ENCODE measurements at places on chromosomes 1 and 21.

GRCh38 chr1:201685485-201685884 is 143.5 kb upstream of the IPO9 start:
- no peak for DNase-seq

DNA sequence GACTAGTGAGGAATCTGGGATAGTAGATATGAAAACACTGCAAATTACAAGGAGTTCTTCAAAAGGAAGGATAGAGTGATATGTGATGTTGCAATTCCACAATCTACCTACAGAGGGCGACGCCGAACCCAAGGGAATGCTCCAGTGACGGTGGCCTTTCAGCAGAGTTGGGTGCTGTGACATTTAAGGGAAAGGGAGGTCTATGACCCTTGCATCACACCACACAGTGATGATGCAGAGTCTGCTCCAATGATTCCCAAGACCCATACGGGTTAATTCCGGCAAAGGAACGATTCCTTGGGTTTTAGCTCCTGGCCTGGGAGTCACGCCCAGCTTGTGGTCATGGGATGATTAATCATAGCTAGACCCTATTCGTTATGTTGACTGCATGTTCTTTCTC is 123.0 kb upstream of the IGSF21 start:
- no peak for DNase-seq

DNA sequence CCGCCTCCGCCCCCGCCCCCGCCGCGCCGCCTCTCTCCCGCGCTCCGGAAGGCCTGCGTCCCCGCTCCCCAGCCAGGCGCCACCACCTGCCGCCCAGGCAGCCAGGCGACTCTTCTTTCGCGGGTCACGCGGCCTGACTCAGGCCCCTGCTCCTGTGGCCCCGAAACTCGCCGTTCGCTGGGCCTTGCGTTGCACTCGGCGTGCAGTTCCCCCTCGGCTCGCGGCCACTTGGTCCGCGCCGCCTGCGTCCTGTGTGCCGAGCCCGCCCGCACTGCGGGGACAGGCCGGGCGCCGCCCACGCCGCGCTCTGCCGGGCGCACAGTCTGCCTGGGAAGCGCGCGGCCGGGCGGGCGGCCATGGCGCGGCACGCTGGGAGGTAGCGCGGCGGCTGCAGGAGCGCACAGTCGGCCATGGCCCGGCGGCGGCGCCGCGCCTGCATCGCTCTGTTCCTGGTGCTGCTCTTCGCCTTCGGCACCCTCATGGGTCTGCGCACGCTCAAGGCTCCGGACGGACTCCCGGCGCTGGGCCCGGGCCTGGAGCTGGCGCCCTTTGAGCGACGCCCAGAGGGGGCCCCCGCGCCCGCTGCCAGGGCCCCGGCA is at the start of gene MANEAL:
TSS of gene MANEAL (plus strand) at position 75 of the 599 bp plus-strand sequence. CDS start at position 411, 336 bp downstream.
- DNase-seq, result no peak

DNA sequence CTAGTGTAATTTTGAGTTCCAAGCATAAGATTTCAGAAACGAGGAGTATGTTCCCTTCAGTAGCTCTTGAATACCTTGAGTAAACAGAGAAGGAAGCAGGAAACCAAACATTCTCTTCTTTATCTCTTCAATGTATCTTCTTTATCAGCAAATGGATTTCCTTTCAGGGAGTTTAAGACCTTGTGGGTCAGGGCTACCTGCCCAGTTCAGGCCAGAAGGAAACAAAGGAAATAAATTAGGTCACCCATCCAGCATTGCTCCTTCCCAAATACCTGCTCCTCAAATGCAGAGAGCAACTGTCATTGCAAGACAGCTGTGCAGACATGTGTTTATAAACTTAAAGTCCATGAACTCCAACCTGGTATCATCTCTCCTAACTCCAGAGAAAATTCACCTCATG is 130.1 kb upstream of the SOD1 start:
- no peak for DNase-seq

DNA sequence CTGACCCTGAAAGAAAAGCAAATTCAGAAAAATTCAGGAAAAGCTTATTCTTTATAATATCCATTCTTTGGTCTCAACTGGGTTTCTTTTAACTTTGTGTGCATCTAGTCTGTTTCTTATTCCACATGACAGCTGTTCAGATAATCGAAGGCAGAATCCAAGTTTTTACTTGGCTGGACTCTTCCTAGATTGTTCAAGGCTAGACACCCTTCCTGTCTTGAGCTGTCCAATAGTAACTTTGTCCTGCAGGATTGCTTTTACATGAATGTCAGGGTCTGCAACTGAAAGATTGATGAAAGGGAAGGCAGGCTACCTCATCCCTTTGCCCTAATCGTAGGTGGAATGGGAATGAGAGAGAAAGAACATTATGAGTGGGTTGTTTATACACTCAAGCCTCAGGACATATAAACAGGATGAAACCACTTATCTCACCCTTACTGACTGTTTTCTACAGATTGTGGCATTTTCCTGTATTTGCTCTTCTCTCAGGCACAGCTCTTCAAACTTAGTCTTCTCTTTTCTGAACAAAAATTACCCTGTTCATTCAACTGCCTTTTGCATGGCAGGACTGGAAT is 76.9 kb downstream of the LEPR start:
- DNase-seq, result no peak

DNA sequence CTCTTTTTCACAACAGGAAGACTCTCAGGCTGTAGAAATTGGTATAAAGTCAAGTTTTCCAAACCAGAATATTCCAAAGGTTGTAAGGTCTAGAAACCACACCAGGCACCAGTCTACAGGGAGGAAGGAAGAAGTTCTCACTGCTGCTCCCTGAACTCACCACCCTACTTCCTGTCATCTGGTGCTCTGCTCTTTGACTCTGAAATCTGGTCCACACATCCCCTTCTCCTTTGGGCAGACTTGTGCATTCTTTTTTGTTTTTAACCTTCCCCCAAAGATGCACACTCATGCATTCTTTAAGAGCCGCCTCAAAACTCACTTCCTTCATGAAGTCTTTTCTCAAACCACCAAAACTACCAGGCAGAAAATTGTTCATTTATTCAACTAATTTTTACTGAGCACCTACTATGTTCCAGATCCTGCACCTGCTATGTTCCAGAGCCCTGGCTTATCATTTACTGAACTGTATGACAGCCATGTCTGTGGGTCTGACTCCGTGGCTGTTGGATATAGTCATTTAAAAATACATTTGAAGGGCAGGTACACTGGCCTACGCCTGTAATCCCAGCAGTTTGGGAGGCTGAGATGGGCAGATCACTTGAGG is 30.1 kb upstream of the EPS15 start:
- DNase-seq, result no peak

DNA sequence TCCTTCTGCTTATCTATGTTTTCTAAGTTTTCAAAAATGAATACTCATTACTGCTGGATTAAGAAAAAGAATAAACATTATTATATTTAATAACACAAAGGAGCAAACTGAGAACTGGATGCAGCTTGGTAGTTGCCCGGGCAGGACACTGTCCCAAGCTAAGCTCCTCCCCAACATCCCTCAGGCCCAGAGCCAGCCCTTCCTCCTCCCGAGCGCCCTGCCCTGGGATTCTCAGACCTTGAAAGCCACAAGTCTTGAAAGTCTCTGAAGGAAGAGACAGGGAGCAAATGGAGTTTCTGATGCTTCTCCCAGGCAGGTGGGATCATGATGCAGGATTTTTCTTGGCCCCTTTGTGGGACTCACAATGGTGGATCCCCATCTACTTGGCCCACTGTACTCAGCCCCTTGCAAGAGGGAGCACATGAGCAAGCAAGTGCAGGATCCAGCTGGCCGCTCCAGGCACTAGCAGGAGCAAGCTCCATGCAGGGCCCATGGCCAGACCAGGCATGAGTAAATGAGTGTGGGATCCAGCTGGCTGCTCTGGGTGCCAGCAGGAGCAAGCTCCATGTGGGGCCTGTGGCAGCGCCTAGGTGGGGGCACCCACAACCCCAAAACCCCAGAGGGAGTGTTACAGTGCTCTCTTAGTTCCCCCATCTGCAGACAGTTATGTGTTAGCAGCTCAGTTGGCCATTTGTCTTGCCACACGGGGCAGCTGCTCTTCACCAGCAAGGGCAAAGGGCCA is 32.1 kb upstream of the RAB4A start:
- no peak for DNase-seq

- DNase-seq, result no peak
Measured at GRCh38 chr1:36384542-36385409, 948 bp downstream of the STK40 start.

DNA sequence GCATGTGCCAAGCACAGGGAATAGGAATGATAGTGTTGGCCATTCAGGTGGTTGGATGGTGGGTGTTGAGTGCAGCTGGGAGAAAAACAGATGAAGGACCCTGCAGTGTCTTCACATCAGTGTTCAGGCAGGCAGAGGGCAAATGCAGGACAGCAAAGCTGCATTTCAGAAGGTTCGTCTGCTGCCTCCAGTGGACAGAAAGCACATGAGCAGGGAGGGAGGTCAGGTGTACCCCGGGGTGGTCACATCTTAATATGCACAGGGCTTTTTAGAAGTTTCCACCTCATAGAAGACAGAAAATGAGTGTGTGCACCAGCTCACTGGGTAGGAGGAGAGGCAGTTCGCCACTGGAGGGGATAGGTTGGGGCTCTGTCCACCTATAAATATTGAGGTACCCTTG is 184.9 kb downstream of the SLC35F3 start:
- no peak for DNase-seq

DNA sequence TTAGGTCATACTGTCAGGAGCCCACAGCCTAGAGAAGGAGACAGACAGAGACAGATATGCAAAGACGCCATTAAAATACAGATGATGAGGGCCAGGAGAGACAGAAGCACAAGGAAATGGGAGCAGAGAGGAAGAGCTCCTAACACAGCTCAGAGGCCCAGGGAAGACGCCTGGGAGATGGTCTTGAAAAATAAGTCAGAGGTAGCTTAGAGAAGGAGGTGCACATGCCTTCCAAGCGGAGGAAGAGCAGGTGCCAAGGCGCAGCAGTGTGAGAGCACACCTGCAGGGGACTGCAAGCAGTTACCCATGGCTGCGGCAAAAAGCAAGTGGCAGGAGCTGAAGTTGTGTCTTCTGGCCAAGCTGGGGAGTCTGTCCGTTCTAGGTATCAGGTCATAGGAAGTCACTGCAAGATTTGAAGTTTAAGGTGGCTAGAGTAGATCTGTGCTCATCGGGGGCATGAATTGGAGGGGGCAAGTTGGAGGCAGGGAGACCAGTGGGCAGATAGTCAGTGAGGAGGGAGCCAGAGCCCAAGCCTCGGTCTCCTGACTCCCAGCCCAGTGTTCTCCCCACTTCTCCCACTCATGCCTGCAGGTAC is 1.3 kb upstream of the TRABD2B start:
- DNase-seq, result no peak

GRCh38 chr1:221117133-221117532 is 237.9 kb downstream of the HLX start:
- DNase-seq, result no peak

DNA sequence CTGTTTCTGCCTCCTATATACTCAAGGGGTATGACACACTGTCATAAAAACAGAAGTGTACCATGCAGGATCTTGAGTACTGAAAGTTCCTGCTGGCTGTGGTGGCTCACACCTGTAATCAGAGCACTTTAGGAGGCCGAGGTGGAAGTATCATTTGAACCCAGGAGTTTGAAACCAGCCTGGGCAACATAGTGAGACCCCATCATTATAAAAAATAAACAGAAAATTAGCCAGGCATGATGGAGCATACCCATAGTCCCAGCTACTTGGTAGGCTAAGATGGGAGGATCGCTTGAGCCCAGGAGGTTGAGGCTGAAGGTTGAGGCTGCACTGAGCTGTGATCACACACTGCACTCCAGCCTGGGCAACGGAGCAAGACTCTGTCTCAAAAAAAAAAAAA is 20.1 kb downstream of the ERI3 start:
- no peak for DNase-seq

DNA sequence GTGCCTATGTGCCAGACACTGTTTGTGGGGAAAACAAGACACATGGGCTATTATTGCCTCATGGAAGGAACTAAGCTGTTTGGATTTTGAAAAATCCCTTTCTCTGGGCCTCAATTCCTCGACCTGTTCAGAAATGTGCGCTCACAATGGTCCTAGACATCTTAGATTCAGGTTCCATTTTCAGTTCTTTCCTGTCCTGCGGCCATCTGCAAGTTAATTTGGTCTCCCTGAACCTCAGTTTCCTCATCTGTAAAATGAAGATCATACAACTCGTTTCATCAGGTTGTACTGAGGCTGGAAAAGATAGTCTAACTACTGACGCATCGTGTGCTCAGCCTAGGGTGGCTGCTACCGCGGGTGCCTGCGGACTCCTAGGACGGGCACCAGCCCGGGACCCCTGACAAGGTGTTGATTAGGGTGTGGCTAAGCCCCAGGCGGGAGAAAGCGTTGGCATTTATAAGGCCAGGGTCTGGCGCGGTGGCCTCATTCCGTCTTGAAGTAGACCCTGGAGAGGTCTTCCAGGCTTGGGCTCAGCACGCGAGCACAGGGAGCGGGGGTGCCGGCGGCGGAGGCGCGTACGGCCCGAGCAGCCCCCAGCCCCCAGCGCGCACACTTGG is 493 bp upstream of the ELOA start:
- DNase-seq, result no peak

- no peak for DNase-seq
Measured at GRCh38 chr1:26666855-26667254, 29.0 kb upstream of the ARID1A start.

DNA sequence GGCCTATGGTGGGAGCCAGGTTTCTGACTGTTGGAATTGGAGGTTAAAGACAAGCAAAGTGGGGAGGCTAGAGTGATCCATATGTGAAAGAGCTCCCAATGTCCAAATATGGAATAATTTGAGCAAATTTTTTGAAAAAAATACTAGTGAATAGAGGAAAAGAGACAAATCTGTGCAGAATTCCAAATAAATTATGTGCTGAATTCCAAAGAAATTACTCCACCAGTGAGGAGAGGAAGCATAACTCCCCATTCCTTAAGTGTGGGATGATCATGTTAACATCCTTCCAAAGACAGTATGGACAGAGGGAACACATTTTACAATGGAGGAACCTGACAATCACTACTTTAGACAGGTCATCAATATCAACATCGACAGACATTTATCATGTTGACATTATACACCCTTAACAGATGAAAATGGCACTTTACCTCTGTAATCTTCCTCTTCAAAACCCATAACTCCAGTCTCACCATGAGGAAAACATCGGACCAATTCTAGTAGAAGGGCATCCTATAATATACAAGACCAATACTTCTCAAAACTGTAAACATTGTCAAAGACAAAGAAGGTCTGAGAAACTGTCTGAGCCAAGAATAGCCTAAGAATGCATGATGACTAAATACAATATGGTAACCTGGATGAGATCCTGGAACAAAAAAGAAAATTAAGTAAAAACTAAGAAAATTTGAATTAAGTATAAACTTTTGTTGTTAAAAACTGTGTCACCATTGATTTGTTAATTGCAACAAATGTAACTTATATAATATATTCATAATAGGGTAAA is 71.5 kb upstream of the RGS4 start:
- DNase-seq, result no peak

DNA sequence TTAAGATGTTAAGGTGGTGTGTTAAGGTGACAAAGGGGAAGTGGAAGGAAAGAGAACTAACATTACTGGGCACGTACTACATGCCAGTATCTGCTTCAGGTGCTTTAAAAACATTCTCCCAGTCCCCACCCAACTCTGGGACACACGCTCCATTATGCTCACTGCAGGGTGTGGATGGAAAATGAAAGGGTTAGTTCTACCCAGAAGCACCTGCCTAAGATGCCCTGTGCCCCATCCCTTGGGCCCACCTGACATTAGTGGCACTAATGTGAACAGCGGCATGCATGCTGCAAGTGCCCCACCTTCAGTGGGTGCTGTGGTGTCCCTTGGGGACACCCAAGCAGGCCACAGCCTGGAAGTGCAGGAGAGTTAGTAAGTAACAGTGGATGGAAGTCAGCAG is 82.9 kb upstream of the CXADR start:
- DNase-seq, result no peak

Data from omental fat pad (tissue), 4 donors.